ENCODE measurements at places on chromosomes 2 and 18.

DNA sequence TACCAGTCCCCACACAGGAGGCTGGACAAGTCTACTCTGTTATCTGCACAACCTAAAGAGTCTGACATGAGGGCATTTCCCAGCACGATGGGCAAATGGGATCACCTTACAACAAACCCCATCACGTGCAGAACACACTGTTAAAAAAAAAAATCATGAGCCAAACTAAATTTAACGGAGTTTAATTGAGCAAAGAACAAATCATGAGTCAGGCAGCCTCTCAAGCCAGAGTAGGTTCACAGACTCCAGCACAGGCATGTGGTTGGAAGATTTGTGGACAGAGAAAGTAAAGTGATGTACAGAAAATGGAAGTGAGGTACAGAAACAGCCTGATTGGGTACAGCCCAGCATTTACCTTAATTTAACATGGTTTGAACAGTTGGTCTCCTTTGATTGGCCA lies 59.9 kb downstream of the KYNU start:
- DNase-seq: no peak

GRCh38 chr2:177597759-177598158 lies 205.2 kb downstream of the AGPS start:
- no peak for DNase-seq

GRCh38 chr2:109660046-109660860 lies 46.1 kb downstream of the SOWAHC start:
- DNase-seq: no peak

- peak; percentile 83 for DNase-seq
Observed at GRCh38 chr2:7878786-7879482, 802.9 kb upstream of the ID2 start.
